ENCODE measurements at places on chromosomes 6 and 20.

DNA sequence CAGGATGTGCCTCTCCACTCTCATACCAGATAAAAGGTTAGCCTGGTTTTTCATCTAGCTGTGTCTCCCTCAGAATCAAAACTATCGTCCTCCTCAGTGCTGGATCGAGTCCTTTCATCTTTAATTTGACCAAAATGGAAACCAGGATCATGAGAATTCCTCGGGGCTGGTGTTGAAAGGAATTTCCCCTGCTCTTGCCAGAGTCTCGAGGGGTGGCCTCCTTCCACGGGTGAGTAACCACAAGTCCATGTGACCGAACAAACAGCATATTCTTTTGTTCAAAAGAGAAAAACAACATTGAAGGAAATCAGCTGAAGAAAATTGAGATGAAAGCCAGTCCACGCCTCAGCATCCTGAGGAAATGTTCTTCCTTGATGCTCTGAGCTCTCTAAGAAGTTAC, 165.9 kb upstream of the CDYL start:
- peak; percentile 50 for DNase-seq

GRCh38 chr20:60835876-60836275, 416.2 kb upstream of the CDH4 start:
- no peak for DNase-seq

DNA sequence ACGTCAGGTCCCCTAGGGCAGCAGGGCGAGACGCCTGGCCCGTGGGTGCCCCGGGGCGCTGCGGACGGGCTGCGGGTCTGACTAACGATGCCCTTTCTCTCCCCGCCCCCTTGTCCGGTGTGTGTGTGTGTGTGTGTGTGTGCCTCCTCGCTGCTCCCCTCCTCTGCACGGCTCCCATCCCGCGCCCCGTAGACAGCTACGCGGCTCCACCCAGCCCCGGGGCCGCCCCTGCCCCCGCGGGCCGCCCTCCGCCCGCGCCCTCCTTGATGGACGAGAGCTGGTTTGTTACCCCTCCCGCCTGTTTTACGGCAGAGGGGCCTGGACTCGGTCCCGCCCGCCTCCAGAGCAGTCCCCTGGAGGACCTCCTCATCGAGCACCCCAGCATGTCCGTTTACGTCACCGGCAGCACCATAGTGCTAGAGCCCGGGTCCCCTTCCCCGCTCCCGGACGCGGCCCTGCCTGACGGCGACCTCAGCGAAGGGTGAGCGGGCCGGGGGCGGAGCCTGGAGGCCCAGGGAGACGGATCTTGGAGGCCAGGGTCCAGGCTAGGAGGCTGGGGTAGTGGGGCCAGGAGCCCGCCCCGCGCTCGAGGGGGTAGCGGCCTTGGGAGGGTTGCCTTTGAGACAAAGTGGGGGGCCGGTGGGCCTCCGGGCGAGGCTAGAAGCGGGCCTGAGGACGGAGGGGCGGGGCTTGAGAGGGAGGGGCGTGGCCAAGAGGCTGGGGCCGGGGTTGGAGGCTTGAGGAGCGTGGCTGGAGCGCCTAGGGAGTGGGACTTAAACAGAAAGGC, 5.1 kb downstream of the TP53INP2 start:
- no peak for DNase-seq

DNA sequence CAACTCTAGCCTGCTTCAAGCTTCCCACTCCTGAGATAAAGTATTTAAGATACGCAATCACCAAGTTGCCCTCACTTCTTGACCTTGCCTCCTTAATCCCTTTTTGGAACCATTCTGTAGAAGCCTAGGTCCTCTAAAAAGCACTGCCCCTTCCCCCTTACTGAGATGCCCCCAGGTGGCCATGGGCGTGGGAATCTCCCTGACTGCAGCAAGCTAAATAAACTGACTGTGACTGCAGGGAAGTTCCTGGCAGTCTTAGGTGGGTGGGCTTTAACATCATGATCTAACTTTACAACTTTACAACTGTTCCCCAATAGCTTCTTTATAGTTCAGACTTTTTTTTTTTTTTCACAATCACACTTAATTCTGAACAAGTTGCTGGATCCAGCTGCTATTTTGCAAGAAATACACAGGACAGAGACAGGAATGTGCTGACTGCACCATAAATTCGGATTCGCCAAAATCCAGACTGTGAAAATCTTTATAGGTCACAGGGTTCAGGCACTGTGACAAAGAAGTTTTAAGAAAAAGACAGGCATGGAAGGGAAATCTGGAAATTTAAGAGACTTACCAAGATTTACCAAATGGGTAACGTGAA, 344.2 kb upstream of the SULF2 start:
- no peak for DNase-seq

DNA sequence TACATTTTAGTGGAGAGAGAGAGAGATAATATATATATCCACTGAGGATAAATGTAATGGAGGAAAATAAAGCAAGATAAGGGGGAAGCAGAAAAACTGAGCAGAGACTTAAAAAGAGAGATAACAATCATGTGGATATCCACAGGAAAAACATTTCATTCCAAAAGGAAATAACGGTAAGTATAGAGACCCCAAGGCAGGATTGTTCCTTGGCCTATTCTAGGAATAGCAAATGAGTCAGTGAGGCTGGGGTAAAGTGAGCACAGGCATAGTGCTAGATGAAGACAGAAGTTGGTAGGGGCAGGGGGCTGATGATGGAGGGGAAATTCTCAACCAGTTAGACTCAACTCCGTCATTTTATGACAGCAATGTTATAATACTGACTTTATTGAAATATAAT, 11.2 kb downstream of the CDC40 start:
- no peak for DNase-seq

DNA sequence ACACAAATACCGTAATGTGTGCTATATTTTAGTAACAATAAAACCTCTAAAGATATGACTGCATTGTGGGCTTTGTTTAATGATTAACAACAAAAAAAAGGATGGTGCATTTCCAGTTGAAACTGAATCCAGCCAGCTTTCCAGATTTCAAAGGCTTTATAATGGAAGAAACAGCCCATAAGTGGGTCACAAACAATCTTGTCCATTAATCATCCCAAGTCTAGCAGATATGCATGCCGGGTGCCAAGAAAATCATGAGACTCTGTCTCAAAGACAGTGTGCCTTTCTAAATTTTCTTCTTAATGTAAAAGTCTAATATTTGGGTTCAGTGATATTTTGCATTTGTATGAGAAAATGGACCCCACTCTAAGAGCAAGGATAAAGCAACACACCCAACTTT, 20.6 kb upstream of the LAMP5 start:
- no peak for DNase-seq

DNA sequence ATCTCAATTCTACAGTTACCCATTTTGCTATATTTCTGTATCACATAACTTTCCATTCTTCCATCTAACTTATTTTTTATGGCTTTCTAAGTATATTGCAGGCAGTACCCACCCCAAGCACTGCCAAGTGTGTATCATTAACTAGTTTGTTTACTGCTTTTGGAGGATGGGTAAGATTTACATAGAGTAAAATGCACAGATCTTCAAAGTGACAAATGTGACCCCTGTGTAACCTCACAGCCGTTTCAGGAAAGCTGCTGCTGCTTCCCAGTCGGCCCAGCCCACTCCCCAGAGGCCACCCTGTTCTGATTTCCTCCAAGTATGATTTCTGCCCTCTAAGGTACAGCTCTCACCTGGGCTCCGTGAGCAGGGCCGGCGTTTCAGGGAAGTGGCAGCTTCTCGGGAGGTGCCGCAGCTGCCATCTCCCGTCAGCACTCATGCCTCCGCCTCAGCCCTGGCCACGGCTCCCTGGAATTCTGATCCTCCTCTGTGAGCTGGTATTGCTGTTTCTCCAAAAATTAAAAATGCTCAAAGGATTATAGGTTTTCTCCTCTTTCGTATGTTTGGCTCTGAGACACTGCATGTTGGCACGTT, 15.0 kb upstream of the MAP1LC3A start:
- no peak for DNase-seq

- no peak for DNase-seq
These were observed 99.3 kb upstream of the ARMC2 start for GRCh38 chr6:108748959-108749358.

DNA sequence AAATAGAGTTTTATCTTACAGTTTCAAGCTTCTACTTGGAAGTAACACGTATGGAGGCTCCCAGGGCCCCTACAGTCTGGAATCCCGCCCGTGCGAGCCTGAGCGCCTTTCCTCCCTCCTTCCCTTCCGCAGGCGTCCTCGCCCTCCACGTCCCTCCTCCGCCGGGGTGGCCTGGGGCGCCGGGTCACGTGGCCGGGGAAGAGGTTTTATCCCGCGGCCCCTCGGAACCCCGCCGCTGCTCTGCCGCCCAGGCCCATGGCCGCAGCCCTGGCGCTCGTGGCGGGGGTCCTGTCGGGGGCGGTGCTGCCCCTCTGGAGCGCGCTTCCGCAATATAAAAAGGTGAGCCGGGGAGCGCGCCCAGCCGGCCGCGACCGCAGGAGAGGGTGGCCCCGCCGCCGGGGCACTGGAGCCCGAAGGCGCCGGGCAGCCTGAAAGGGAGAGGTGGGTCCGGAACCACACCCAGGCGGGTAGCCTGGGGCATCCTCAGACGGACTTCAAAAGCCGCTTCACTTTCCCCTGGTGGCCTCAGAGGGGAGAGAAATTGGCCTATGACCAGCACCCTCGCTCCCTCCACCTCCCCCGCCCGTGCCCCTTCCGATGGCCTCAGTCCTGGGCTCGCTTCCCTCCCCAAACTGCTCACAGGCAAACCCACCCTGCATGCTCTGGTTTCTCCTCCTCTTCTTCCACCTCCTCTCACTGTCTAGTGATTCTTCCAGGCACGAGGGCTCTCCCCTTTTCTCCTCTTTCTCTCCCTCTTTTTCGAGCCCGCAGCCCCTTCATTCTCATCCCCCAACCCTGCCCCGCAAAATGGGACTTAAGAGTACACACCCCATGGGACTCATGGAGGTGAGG, at the start of gene CLPSL2:
Gene CLPSL2, plus strand, starts transcription at position 235 of the 852 bp plus-strand sequence. Its CDS starts 21 bp downstream, at position 256.
- no peak for DNase-seq

GRCh38 chr20:22584522-22584921, at the start of gene FOXA2:
Gene FOXA2, minus strand, starts transcription at chr20:22584572. Its CDS starts 294 bp downstream, at chr20:22584278.
- no peak for DNase-seq

DNA sequence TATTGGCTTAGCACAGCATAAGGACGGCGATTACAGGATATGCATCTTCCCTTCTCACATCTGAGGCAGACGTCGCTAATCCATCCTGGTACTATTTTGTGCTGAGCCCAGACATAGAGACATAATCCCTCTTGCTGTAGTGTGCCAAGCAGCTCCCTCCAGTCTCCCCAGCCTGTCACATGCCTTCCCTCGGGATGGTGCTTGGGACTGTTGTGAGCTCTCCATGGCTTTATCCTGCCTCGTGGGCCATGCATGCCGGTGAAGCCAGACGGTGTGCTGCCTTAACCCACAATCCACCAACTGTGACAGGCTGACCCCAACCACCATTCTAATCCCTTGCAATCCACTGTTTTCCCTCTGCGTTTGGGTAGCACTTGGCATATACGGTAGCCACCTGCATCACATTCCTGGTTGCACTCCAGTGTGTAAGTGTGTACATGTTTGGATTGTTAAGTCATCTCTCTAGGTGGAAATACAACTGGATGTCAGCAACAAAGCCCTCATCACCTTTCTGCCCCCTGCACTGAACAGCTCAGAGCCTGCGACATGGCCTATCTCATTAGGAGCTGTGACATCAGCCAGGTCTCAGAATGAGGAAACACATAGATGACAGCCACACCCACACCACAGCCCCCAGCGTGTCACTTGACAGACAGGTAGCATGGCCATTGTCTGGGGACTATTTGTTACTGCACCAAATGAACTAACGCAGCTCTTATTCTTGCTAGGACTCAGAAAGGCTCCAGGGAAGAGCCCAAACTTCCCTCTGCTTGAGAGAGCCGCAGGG, 374.8 kb upstream of the CDH4 start:
- no peak for DNase-seq

GRCh38 chr6:63819831-63820230, 184.2 kb downstream of the PHF3 start:
- no peak for DNase-seq

DNA sequence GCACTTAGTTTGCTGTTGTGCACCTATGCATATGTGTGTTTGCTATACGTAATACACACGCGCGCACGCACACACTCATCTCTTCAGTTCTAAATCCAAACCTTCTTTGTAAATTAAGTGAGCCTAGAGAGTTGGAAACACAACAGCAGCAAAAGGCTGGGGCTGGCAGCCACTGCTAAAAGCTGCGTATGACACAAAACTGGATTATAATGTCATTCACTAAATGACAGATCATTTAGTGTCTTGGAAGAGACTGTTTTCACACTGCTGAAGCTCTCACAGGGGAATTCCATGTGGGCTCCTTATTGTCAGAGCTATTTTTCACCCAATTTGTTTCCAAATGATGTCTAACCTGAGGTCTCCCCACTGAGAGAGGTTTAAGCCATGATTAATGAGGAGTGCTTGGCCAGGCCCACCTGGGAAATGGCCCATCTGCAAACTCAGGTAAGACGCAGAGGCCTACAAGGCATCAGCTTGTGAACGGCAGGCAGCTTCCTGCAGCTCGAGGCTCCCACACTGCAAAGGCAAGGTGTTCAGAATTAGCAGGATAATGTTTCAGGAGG, 94.2 kb downstream of the OLIG3 start:
- no peak for DNase-seq

- no peak for DNase-seq
These were observed 21.2 kb upstream of the FRMD1 start for GRCh38 chr6:168100011-168100802.

- DNase-seq, result no peak
These were observed 702.9 kb downstream of the TENT5A start for GRCh38 chr6:81049425-81050042.

All from kidney epithelial cell (primary cell).